ENCODE measurements at places on chromosomes 11 and 22.

DNA sequence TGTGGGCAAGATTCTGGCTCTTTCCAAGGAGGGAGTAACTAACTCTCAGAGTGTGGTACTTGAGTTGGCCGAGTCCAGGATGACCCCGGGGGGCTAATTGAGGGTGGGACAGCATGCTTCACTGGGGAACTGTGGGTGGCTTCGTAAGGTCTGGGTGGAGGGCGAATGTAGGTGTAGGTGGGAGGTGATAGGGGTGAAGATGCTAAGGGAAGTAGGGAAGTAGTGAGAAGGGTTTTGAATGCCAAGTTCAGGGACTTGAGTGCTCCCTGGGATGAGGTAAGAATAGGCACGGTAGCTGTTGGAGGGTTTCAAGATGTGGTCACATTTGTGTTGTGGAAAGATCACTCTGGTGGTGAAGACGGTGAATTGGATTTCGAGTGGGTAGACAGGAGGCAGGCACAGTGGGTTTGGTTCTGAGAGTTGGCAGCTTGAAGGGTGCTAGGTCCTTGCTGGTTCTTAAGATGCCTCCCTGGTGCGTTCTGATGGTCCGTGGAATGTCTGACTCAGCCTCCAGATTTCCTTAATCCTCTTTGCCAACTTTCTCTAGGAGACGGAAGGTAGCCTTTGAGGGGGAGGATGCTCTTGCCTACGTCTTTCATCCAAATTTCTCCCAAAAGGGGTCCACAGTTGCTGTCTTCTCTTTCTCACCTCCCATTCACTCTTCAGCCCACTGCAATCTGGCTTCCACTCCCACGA is 2.5 kb upstream of the DNAL4 start:
- no peak for DNase-seq

DNA sequence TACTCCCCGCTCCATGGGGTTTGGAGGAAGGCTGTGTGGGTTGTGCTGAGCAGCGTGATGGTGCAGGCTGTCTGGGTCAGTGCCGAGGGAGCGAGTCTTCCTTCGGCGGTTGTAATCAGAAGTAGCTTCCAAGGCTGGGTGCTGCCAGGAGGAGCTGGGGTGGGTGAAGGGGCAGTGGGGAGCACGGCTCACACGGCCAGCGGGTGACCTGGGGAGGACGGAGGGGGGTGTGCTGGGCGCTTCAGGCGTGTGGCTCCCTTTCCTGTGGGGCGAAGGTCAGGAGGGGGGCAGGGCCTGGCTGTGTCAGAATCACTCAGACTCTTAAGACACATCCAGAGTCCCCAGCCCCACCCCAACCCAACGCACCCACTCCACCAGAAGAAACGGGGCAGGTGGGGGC is 60.2 kb downstream of the LRP5 start:
- no peak for DNase-seq

DNA sequence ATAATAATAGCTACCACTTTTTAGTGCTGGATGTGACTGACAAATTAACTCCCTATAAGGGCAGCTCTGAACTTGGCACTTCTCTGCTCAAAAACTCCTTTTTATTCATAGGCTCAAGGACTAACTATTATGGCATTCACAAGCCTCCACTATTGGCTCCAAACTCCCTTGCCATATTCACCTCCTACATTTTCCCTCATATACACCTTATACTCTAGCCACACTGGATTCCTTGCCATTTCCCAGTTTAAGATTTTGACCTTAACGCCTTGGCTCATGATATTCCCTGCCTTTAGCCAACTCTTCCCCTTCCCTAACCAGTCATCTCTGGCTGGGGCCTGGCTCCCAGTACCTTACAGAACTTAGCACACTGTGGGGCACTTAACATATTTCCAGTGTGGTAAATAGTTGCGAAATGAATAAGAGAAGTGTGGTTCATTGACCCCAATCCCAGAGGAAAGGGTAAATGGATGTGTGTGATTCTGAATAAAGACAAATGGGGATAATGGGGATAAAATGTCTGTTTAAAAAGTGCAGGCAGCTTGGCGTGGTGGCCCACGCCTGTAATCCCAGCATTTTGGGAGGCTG is 40.0 kb upstream of the SORL1 start:
- DNase-seq = no peak

DNA sequence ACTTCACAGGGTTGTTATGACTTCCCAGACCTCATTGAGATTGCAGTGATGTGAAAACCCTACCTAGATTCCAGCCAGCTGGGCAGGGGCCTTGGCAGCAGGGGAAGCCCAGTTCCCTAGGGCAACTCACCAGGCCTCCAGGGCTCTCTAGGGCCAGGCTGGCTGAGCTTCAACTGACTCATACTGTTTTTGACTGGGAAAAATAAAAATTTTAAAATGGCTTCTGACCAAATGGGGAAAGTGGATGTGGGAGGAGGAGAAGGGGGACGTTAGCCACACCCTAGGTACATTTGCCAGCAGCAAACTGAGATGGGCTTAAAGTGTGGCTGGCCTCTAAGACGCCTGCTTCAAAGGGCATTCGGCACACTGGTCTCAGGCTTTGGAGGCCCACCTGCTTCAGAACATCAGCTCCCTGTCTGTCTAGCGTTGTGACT is 39.0 kb downstream of the BMAL1 start:
- no peak for DNase-seq
